ENCODE measurements at places on chromosomes 1 and 21.

DNA sequence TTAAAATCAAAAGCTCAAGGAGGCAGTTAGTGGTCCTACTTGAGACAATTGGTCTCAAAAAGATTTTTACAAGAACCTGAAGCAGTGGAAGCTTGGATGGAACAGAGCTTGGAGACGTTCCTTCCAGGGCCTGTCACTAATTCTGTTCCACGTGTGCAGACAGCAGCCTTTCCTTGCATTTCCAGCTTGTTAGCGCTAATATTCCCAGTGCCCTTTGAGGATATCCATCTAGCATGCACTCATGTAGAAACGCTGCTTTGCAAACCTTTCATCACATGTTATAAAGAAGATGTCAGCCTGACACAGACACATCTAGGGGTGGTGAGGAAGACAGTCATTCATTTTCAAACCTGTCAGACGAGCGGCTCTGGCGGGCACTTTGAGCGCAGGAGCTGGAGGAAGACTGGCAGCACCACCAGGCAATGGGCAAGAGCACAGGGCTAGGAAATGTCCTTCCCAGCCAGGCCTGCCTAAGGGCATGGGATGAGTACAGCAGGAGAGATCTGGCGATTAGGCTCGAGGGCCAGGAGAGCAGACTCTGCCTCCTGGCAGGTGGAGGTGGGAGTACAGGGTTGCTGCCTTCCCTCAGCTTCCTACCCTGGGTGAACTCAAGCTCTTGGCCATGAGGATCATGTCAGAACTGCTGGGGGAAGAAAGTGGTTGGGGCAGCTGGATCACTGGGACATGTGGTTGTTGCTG lies 55.5 kb downstream of the CASQ2 start:
- no peak for DNase-seq

DNA sequence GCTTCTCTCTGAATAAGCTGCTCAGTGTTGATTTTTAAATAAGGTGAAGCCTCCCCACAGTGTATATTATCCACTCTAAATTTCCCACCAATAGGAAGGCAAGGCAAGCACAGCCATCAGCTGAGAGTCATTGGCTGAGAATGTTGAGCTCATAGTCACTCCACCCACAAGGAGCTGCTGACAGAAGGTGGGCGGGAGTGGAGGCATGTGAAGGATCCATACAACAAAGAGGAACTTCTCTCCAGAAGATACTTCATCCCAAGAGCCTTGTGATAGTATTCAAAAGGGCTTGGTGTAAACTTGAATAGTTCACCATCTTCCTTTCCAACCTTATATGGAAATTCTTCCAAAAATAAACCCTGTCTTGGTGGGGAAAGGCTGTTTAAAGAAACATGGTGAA lies 42.8 kb downstream of the SAMD13 start:
- no peak for DNase-seq

DNA sequence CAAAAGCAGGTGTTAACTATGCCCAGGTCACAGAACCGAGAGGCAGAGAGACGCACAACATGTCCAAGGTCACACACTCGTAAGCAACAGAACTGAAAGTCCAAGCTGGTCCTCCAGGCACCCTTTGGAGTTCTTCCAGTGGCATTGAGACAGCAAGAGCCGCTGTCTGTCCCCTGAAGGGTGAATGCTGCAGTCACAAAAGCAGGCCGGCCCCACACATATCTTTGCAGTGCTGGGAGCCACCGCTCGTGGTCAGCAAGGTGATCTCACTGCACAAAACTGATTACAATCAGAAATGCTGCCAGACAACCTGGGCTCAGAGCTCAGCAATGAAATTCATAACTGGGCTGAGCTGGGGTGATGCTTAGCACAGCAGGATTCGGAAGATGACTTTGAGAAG lies 47.4 kb upstream of the RAB4A start:
- no peak for DNase-seq

- DNase-seq = no peak
These were observed 6.6 kb upstream of the CD48 start for GRCh38 chr1:160718210-160718609.

DNA sequence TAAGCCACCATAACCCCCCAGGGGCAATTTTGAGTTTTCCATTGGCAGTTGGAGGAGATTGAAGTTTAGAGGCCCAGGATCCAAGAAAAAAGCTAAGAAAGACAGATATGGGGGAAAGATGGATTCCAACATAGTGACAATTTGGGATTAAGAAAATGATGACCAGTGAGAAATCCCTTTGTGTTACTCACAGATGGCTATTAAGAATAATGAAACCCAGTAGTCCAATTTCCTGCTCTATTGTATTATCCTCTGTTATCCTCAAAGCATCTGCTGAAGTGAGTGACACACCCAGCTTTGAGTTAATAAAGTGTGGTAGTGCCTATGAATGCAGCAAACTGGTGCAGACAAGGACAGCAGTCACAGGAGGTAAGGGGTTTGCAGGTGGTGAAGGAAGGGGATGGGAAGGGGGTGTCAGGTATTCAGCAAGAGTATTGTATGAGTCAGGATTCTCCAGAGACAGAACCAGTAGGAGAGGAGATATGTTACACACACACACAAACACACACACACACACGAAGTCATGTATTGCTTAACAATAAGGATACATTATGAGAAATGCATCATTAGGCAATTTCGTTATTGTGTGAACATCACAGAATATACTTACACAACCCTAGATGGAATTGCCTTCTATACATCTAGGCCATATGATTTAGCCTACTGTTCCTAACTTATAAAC lies 112.4 kb upstream of the VANGL1 start:
- no peak for DNase-seq

DNA sequence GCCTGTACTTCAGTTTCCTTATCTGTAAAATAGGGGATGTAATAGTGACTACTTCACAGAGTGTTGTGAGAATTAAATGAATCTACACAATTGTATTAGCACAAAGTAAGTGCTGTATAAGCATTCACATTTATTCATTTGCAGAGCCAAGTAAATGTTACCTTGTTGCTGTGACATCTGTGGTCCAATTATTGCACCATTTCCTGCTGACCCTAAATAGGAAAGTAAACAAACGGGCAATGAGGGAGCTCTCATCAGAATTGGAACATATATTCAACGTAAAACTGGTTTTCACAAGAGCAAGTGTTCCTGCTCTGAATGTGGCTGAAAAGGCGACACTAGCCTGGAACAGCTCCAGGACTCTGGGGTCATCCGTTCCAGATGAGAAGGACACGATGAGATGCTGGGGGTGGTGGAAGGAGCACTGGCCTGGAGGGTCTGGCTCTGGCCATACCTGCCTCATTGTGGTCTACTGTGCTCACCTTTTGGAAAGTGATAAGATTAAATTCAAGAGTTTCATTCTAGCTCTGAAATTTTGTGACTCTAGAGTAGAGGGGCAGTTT lies 34.5 kb downstream of the PROX1 start:
- no peak for DNase-seq

DNA sequence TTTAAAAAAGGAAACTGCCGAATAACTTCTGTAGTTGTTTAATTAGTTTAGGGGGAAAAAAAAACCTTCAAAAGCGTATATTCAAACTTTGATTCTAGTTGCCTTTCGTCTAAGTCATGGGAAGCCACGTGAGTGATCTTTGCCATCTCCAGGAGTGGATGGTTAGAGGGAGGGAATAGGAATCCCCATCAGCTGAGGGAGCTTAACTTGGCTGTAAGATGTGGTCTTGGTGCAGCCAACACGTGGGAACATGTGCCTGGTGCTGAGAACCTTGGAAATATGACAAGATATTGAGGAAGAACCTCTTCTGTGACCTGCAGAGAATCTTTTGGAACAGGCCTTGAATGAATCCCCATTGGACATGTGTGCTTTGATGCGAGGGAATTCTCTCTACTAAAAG lies 1.7 kb downstream of the BACE2 start:
- no peak for DNase-seq

DNA sequence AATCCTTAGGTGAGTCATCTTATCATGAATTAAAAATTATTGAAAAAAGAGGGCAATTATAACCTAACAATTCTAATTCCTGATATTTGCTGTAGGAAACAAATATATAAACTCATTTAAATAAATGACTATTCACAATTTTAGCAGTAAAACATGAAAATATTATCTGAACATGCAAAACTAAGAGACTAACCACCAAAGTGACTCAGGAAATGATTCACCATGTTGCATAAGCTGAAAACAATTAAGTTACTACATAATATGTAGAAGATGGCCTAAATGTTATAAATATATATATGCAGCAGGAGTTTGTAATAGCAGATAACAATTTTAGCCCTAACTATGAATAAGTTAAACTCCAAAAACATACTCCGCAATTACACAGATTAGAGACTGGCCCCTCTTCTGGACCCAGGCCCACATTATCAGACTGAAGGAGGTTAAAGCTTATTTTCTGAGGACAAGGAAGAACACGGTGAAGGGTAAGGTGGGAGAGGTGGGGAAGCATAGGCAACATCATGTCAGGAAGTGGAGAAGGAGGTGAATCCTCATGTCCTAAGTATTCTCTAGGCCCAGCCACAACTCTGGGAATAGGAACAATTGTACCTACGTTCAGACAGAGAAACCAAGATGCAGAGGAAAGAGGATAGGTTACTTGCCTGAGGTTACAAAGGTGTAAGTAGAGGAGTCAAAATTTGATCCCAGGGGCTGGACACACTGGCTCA lies 15.6 kb upstream of the AIM2 start:
- DNase-seq = peak; percentile 20

- DNase-seq = no peak
These were observed 10.5 kb downstream of the OTUD3 start for GRCh38 chr1:19892628-19893168.

GRCh38 chr1:153380711-153381110 lies 5.3 kb upstream of the S100A12 start:
- no peak for DNase-seq

DNA sequence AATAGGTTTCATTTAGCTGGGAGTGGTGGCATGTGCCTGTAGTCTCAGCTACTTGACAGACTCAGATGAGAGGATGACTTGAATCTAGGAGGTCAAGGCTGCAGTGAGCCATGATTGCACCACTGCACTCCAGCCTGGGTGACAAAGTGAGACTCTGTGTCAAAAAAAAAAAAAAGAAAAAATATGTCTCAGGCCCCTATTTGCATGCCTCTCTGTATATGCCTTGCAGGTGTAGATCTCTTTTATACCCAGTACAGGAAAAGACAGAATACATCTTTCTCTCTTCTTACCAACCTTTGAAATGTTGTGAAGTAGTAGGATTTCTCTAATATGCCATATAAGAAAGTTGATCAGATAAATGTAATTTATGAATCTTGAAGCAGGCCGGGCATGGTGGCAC lies 6.4 kb downstream of the CNR2 start:
- DNase-seq = no peak

DNA sequence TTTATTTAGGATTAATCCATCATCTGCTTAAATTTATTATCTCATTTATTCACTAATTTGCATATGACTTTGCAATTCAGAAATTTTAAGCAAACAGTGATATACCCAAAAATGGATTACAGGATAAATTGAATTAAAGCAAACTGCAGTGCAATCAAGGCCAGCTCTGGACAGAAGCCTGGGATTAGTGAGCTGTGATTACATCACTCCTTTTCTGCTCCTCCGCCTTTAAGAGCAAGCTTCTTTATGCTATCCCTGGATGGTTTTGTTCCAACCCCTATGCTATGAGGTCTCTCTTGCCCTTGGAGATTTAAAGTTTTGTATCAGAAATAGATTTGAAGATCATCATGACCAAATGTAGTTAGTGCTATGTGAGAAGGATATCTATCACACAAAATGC lies 32.6 kb downstream of the GPR52 start:
- DNase-seq = no peak

DNA sequence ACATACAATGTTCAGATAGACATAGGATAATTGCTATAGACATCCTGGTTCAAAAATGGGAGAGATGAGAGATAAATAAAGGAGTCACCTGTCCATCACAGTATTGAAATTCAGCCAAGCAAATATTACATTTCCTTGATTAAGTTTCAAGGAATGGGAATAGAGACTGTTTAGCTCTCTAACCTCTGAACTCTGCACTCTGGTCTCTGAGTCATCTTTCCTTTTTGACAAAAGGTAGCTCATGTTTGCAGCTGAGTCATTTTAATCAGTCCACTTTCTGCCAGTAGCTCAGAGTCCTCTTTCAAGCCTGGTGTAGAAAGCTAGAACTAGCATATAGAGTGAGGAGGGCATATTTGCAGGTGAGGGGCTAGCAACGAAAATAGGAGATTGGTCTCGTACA lies 51.4 kb upstream of the GJA8 start:
- DNase-seq = no peak

DNA sequence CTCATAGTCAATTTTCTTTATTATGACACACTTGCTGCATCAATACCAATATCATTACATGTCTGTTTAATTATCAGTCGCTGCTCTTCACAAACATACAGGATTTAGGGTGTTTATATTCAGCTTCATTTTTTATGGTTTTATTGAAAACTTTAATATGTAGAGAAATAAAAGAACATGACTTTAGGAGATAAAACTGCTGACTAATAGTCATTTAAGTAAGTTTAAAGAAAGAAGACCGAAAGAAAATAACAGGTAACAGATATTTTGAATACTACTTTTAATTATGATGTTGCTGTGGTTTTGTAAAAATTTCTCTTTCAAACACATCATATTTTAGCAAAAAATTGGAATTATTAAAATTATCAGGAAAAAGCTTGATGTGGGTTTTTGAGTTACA lies 685.1 kb upstream of the BRINP3 start:
- no peak for DNase-seq

- no peak for DNase-seq
These were observed 153.1 kb upstream of the CXADR start for GRCh38 chr21:17359781-17360180.

GRCh38 chr21:36602735-36603134 lies 96.2 kb upstream of the SIM2 start:
- DNase-seq = no peak

Measured in T-helper 1 cell (primary cell).